Activated CD4-positive, CD25-positive, alpha-beta regulatory T cell (primary cell): ENCODE measurements at places on chromosomes 3 and 15.

DNA sequence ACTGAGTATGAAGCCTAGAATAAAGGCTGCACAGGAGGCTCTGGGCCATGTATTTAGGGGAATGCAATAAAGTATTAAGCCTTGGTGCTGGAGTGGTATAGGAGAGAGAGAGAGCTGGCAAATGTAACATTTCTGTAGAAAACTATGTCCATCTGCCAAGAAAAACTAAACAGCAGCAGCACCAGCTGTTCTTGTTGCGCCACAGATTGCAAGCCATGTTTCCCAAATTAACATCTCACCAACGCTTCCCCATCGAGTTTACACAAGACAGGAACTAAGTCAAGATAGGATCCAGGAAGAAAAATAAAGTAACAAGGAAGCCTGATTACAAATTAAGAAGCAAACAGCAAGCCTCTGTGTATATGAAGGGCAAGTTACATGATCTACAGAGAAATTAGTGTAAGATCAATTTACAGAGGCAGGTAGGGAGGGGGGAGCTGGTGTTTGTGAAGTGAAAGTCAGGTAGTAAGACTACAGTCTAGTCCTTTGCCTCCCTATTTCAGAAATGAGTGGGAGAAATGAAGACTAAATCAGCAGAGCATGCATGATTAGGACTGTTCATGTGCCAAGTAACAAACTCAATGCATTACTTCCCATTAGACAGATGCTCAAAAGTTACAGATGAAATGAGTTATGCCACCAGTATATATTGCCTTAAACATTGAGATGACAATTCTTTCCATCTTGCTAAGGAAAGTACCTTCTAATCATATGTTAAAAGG, 900.5 kb downstream of the EPHA3 start:
- DNase-seq = no peak

DNA sequence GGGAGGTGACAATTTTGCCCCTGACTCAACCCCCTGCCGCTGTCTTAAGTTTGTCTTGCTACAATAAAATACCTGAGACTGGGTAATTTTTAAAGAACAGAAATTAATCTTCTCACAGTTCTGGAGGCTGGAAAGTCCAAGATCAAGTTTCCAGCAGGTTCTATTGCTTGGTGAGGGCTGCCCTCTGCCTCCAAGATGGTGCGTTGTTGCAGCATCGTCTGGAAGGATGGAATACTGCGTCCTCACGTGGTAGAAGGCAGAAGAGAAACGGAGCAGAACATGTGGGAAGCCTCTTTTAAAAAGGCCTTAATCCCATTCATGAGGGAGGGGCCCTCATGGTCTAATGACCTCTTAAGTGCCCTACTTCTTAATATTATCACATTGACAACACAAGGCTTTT, 87.3 kb upstream of the SNTN start:
- no peak for DNase-seq

- no peak for DNase-seq
Observed at GRCh38 chr3:174951498-174952005, 92.4 kb downstream of the NAALADL2 start.

DNA sequence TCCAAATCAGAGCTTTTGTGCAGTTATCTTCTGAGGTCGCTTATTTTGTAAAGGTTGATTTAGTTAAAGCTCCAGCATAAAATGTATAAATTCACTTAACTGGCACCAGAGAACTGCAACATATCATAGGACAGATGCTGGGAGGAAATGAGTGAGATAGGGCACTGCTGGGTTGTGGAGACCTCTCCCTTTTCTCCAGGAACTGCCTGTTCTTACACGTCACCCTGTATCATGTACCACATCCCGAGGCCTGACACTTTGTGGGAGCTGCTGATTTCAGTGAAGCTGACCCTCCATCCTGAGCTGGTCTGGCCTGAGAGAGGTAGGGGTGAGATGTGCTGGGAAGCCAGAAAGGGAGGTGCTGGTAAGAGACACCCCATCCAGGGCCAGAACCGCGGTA, 213.8 kb upstream of the FEZF2 start:
- DNase-seq = no peak

DNA sequence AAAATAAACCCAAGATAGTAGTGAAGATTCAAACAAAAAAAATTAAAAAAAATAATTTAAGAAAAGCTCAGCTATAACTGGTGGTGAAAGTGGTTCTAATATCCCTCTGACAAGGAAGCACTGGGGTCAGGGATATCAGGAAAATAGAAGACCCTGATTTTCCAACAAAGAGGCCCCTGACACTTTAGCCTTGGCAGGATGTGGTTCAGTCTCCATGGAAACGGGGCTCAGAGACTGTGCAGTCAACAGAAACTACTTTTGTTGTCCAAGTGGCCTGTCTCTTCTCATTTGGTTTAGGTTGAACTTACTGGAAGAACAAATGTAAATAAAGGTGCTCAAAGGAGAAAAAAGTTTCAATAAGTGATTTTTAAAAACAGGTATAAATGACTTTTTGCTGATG, 27.2 kb downstream of the INTS14 start:
- DNase-seq = peak; percentile 19

GRCh38 chr3:71322154-71322553, 261.4 kb downstream of the FOXP1 start:
- DNase-seq = no peak

DNA sequence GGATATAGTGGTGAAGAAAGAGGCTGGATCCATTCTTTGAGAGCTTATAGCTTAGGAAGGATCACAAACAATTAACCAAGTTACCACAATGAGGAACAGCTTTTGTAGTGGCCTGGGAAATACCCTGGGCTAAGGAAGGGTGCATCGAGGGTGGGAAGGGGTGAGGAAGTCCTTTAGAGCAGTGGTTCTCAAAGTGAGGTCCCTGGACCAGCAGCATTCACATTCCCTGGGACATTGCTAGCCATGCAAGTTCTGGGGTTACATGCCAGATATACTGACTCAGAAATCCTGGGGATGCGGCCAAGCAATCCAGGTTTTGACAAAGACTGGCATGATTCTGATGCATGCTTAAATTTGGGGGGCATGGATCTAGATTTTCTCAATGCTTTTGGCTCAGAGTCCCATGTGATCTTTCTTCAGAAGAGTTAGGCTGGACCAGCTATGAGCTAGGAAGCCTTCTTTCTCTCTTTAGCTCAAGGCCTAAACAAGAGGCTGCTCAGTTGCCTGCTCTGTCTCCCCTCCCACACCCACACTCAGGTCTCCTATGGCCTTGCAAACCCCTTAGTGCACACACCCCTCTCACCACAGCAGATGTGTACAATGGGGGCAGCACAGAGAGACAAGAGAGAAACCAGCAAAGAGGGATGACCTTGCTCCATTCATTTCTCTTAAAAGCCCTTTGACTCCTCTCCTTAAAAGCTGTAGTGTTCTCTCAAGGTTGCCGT, 1.8 kb upstream of the CCR1 start:
- DNase-seq = no peak

DNA sequence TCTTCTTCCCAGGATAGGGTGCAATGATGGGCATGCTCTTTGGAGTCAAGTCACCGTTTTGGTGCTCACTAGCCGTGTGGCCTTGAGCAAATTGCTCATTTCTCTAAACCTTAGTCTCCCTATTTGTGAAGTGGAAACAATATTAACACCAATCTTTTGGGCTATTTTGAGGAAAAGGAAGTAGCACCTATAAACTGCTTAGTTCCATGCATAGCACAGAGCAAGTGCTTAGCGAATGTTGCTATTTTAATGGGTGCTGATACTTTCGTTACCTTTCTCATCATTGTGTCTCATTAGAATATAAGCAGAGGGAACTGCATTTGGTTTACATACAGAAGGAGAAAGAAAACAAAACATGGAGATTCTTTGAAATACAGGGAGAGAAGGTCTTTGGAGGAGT, 66.1 kb downstream of the BOC start:
- DNase-seq = no peak

GRCh38 chr15:83107841-83108181, 366 bp downstream of the TM6SF1 start:
- DNase-seq = no peak

DNA sequence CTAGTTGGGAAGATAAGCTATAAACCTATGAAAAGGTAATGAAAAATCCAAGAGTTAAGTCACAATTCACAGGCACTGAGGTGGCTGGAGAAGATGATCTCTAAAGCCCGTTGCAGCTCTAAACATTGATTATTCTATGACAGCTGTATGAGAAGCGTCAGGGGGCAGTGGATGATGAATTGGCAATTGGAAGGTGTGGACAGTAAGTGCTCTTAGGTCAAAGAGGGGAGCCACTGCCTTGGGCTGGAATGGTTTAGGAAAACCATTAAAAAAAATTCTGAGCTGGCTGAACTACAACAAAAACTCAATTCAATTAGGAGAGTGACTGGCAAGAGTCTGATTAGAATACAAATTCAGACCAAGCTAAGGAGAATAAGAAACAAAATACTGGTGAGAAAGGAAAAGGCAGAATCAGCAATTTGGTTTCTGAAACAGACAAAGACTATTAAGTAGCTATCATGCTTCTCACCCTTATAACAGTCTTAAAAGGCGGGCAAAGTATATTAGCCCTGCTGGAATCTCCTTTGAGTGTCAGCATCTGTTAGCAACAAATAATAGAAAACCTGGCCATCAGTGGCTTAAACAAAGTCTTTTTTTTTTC, 8.8 kb upstream of the NMD3 start:
- DNase-seq = no peak

DNA sequence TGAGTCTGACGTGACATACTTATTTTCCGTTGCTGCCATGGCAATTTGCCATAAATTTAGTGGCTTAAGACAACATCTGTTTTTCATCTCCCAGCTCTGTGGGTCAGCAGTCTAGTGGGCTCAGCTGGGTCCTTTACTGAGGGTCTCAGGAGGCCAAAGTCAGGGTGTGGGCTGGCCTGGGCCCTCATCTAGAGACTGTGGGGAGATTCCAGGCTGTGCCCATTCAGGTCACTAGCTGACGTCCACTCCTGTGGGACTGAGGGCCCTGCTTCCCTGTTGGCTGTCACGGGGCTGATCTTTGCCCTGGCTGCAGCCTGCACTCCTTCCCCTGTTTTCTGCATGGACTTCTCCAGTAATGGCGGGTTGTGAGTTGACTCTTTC, 19.1 kb downstream of the FGD5 start:
- DNase-seq = no peak

DNA sequence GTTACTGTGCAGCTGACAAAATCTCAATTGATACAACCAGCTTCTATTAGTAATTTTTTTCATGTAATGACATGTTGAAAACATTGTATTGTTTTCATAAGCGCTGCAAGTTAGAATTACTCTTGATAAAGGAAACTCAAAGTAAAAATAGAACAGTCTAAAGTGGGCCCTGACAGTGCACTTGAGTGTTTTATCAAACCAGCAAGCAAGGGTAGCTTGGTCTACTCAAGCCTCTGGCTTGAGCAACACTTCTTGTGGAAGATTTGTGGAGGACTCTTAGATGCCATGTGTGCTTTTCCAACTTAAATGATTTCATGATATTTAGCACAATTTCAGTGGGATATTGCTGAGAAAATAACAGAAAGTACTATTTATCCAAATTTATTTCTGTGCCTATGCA, 575.7 kb upstream of the ZNF717 start:
- DNase-seq = no peak

GRCh38 chr3:73832426-73832825, 207.7 kb upstream of the PDZRN3 start:
- no peak for DNase-seq

GRCh38 chr15:71780115-71780976, 30.0 kb upstream of the NR2E3 start:
- peak; percentile 7 for DNase-seq

GRCh38 chr15:37733628-37734027, 200.8 kb upstream of the TMCO5A start:
- DNase-seq = no peak

GRCh38 chr3:57078635-57079473, 18.4 kb downstream of the SPATA12 start:
- no peak for DNase-seq
